NCI-H526 treated with DMSO at 0.1 percent for 48 hours (cell line): ENCODE measurements at places on chromosomes 16 and 17.

DNA sequence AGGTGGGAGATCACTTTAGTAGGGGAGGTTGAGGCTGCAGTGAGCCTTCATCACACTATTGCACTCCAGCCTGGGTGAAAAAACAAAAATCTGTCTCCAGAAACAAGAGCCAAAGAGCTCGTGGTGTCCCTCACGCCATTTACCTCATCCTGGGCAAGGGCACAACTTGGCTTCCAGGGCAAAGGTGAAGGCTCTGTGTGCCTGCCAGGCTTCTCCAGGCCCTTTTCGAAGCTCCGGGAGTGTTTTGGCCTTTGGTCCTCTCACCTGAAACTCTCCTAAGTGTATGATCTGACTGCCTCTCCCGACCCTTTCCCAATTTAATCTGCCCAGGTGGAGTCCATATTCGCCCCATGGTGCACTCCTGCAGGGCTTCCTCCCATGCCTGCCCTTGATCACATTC is 11.6 kb upstream of the CES3 start:
- DNase-seq, result no peak

DNA sequence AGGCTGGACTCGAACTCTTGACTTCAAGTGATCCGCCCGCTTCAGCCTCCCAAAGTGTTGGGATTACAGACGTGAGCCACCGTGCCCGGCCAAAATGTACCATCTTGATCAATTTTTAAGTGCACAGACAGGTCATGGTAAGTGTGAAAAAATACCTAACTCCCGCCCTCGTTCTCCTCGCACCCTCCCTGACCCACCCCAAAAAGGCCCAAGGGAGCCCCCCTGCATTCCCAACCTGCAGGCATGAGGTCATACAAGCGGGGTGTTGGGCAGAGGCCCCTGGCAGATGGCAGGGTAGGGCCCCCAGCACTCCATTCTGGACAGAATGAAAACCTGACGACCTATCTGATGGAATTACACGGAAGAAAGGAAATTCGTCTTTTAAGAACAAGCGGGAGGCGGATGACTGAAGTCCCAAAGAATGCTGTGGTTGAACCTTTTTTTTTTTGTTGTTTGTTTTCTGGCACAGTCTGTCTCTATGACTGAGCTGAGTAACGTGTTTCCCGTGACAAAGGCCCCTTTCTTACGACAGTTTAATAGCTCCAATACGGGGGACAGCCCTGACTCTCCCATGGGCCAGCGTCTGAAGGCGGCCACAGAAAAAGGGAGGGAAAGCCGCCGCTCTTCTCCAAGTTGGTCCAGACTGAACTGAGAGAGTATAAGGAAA is 376.4 kb downstream of the SLC39A11 start:
- no peak for DNase-seq

DNA sequence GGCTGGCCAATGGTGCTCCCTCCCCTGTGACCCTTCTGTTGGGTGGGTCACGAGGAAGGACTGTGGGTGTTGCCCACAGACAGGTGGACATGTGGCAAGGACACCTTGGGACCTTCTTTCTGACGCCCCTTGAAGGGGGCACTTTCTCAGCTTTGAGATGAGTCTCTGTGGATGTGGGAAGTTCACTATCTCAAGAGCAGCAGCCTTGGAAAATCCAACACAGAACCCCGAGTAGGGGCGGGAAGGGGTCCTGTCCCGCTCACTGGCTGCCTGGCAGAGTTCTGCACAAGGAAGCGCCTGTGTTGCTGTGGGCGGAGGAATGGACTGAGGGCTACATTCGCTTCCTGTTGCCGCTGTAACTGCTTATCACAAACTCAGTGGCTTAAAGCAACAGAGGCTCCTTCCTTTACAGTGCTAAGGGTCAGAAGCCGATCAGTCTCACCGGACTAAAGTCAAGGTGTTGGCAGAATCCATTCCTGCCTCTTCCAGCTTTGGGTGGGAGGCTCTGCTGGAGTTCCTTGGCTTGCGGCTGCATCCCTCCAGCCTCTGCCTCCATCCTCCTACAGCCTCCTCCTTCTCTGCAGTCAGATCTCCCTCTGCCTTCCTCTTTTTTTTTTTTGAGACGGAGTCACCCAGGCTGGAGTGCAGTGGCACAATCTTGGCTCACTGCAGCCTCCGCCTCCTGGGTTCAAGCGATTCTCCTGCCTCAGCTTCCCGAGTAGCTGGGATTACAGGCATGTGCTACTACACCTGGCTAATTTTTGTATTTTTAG is 305.2 kb downstream of the SEC14L1 start:
- no peak for DNase-seq

GRCh38 chr16:88363239-88363891 is 19.4 kb upstream of the ZNF469 start:
- no peak for DNase-seq

GRCh38 chr17:48144976-48145798 is 37.6 kb downstream of the SNX11 start:
- DNase-seq, result no peak

- DNase-seq, result no peak
Measured at GRCh38 chr17:14205992-14206461, 30.6 kb downstream of the CDRT15 start.

GRCh38 chr17:74677558-74678466 is 34.9 kb downstream of the CD300LF start:
- peak; percentile 78 for DNase-seq

DNA sequence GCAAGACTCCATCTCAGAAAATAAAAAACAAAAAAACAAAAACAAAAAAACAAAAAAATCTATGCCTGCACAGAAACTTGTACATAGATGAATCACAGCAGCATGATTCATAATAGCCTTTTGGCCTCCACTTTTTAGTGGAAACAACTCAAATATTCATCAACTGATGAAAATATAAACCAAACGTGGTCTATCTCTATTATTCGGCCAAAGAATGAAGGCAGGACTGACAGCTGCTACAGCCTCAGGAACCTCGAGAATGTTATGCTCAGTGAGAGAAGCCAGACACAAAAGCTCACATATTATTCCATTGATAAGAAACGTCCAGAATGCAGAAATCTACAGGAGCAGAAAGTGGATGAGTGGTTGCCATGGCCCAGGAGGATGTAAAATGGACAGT is 19.8 kb downstream of the PPL start:
- DNase-seq, result no peak

DNA sequence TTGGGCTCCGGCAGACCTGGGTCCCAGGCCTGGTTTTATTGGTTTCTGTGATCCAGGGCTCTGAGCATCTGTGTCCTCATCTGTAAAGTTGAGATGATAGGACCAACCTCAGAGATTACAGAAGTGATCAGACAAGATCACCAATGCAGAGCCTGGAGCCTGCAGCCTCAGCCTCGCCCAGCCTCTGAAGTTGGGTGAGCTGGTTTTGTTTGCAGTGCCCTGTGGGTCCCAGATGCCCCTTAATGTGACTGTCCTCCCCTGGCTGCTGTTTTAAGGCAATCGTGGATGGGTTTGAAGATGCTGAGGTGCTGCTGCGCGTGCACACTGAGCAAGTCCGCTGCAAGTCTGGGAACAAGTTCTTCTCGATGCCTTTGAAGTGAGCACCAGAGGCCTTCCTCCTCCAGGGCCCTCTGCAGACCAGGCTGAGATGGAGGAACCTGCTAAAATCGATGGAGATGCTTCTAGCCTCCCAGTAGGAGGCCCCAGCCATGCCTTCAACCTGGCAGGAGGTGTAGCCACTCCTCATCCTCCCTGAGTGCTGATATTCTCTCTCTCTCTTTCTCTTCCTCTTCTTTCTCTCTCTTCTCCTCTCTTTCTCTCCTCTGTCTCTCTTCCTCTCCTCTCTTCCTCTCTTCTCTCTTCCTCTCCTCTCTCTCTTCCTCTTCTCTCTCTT is 5.6 kb upstream of the MMP15 start:
- DNase-seq, result no peak

- DNase-seq, result no peak
Measured at GRCh38 chr17:28320215-28321061, 1.4 kb downstream of the TMEM97 start.

DNA sequence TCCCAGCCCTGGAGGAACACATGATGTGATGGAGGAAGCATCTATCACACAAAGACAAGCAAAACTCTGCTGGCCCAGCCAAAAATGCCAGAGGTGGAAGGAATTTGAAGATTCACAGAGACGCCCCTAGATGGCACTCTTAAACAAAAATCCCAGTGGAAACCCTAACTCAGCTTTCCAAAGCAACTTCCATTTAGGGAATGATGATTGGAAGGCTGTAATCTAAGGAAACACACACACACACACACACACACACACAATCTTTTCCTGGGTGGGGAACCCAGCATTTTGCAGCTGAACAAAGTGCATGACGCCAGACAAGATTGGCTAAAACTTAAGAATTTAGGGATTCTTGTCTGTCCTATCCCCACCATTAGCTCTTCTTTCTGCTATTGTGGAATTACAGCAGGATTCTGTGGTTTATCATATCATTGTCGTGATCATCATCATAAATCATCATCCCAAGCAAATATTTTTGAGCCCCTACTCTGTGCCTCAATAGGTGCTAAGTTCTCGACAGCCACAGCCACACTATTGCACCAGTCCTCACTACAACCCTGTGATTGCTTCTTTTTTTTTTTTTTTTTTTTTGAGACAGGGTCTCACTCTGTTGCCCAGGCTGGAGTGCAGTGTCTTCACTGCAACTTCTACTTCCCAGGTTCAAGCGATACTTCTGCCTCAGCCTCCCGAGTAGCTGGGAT is 1.6 kb upstream of the LDAF1 start:
- peak; percentile 69 for DNase-seq

DNA sequence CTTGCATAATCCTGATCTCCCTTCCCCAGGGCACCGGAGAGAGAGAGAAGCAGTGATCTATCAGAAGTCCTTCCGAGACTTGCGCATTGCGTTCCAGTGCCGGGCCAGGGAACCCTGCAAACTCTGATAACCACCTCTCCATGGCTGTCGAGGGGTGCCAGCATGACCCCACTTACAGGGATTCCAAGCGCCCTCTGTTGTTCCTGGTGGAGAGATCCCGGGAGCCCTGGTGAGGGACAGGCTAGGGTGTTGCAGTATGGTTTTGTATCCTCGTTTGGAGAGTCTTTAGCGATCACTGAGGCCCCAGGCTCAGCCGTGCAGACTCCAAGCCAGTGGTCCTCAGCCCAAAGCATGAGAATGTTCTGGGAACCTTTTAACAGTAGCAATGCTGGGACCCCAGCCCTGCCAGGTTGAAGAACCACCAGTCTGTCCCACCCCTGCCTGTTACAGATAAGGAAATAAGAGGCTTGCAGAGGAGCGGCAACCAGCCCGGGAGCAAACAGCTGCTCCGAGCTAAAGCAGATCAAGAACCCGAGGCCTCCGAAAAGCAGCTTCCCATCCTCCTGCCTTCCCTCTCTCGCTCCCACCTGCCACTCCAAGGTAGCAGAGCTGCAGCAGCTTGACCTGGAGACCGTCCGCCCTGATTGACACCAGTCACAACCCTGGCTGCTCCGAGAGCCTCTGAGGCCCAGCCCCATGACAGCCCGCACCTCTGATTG is 150.3 kb upstream of the RPL38 start:
- no peak for DNase-seq

GRCh38 chr17:7177954-7178477 is 1.2 kb downstream of the ASGR1 start:
- no peak for DNase-seq

DNA sequence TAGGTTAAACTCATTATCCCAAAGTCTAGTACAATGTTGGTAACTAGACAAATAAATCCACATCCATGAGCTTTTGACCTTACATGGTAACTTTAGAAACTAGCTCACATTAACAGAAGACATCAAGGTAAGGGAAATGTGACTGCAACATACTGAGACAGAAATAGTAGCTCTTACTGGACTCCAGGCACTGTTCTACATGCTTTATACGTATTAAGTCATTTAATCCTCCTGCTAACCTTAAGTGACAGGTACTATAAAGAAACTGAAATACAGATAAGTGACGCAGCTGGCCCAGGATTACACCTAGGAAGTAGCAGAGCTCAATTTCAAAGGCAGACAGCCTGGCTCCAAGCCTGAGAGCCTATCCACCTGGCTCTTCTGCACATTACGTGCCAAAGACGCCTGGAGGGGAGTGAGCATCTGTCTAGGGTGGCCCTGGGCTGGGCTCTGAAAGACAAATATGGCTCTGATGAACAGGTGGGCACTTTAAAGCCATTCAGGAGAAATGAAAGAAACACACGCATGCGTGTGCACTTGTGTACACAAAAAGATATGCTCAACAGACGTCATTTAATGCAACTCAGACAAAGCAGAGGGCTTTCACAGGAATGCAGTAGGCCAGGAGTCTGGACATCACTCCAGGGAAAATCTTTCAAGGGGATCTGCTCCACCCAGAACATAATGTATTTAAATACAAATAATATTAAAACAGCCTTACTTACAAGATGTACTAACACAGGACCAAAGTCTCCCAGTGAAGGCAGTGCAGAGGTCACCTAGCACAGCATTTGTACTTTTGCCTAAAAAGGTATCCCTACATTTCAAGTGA is 4.4 kb downstream of the ZC3H7A start:
- peak; percentile 42 for DNase-seq
